ENCODE measurements at places on chromosomes 5 and 9. TPM values are rescaled to one million over a fixed set of nuclear protein-coding genes. Genes with fewer than 3 reads are reported as not detected.

The EDIL3 gene
- 55.5 TPM for polyA plus RNA-seq

The ORM2 gene
- not detected for polyA plus RNA-seq

The OR2Y1 gene
- not detected for polyA plus RNA-seq

- DNase-seq, result no peak
Measured at GRCh38 chr9:82299870-82300269, 311.3 kb downstream of the SPATA31D1 start.

DNA sequence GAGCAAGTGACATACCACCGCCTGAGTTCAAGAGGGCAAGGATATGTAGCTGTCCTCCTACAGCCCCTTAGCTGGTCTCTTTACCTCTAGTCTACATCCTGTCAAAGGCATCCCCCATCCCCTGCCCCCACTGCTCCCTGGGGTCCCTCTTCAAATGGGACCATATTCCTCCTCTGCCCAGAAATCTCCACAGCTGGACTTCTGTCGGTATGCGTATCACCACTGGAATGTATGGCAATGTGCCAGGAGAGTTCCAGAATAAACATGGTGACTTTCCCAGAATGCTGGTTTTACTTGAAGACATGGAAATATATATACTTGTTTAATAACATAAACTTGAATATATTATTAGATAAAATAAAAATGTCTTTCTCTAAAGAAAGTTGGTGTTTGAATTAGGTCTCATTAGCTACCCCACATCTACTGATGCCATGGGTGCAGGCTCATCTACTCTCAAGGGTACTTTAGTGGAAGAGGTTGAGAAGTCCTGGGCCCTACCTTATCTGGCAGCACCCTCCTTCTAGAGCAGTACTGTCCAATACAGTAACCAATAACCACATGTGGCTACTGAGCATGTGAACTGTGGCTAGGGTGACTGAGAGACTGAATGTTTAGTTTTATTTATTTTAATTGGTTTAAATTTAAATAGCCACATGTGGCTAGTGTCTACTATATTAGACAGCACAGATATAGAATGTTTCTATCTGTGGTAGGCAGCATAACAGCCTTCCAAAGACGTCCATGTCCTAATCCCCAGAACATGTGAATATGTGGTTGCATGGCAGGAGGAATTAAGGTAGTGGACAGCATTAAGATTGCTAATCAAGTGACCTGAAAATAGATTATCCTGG lies 181.7 kb upstream of the SLC30A5 start:
- peak; percentile 78 for DNase-seq

DNA sequence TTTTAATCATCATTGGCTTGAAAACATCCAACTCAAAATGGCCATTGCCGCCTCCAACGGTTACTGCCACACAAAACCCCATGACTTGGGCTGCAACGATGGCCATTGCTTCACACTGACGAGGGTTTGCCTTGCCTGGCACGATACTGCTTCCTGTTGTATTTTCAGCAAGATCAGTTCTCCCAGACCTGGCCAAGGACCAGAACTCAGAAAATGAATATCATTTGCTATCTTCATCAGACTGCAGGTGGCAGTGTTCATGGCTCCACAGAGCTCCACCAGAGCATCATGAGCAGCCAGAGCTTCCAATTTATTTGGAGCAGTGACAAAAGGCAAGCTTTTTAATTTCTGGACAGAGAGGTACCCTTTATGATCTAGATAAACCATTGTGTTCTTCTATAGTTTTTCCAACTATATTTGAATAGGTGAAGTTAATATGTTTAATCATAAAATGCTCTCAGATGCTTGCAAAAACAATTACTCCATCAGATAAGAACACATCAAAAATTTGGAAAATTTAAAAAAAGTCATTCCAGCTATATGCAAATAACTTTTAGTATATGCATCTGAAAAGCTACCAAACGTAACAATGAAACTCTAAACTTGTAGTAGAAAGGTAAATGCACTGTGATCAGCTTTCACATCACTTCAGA lies 10.4 kb downstream of the AMACR start:
- peak; percentile 88 for DNase-seq

Measured in IMR-90 (cell line).